ENCODE measurements at places on chromosomes 16 and 17.

DNA sequence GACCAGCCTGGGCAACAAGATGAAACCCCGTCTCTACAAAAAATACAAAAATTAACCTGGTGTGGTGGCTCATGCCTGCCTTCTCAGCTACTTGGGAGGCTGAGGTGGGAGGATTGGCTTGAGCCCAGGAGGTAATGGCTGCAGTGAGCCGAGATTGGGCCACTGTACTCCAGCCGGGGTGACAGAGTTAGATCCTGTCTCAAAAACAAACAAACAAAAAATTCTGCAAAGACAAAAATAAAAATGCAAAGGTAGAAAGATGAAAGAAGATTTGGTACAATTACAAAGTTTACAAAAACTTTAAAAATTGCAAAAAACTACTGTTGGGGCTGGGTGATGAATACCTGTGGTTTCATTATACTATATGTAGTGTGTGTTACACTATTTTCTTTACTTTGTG lies 5.5 kb upstream of the CDH1 start:
- no peak for DNase-seq

DNA sequence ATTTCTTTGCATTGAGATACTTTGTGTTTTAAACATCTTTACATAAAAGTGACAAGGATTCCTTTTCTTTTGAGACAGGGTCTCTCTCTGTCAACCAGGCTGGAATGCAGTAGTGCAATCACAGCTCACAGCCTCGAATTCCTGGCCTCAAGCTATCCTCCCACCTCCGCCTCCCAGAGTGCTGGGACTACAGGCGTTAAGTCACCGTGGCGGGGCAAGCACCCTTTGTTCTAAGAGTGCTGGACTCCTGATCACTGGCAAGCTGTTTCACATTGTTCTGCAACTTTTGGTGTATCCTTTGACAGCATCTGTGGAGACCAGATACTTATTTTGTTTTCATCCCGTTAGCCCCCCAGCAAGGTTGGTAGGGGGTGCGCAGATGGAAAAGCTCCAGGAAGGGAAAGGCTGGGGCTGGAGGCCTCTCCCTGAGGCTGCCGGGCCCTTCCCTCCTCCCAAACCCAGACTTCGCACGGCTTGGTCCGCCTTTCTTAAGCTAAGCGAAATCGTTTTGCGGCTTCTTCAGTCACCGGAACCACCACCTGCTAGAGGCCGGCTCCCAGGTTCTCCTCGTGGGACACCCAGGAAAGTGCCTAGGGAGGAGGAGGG lies 1.1 kb downstream of the ST6GALNAC2 start:
- no peak for DNase-seq

DNA sequence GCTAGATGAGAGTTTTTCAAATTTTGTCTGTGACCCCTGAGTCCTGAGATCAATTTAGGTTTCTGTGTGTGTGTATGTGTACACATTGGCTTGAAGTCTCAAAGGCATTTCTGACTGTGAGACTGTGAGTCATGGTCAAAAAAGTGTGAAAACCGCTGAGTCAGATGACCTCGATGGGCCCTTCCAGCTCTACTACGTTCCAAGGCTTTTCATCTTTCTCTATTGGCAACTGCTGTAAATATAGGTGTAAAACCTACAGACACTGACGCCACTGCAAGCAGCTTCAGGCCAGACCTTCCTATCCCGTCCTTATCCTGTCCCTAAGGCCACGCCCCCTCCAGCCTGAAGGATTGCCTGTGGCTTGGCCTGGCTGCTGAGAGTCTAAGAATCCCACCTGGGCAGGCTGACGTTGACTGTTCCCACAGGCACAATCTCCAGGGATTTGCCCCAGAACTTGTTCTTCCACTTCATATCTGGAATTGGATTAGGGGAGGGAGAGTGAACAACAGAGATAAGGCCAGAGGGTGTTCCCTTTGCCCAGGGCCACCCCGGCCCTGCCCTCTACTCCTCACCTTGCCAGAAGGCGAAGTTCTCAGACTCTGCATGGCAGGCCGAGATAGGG lies 11.3 kb downstream of the OSBPL7 start:
- DNase-seq: no peak

GRCh38 chr16:9082422-9082821 lies 9.0 kb upstream of the HAPSTR1 start:
- no peak for DNase-seq

DNA sequence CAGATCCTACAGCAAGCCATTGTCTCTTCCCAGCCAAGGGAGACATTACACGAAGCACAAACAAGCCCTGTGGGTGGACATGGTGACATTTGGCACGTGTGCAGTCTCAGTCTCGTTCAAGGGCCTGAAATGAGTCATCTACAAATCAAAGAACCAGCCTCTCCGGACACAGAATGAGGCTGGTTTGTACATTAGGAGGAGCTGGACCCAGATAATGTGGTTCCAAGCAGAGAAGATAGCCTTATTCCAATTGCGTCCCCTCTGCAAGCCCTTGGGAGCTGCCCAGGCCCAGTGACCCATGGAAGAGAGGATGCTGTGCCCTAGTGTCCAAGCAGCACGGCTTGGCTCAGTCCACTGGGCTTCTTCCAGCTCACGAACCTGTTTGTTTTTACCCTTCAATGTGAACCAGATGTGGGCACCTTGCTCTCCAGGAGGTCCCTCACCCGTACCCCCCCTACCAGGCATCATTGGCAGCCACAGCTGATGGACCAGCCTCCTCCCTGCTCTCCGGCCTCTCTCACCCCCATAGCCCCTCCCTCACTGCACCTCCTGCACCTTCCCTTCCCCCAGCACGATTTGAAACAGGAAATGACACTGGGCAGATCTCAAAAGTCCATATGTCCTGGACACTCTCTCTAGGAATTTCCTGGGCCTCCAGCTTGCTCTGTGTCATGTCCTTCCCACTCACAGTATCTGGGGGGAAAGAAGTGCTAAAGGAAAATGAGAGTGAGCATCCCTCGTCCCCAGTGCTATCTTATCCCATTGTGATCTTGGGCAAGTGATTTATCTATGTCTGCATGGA lies 26.2 kb downstream of the KPNA2 start:
- DNase-seq: no peak

DNA sequence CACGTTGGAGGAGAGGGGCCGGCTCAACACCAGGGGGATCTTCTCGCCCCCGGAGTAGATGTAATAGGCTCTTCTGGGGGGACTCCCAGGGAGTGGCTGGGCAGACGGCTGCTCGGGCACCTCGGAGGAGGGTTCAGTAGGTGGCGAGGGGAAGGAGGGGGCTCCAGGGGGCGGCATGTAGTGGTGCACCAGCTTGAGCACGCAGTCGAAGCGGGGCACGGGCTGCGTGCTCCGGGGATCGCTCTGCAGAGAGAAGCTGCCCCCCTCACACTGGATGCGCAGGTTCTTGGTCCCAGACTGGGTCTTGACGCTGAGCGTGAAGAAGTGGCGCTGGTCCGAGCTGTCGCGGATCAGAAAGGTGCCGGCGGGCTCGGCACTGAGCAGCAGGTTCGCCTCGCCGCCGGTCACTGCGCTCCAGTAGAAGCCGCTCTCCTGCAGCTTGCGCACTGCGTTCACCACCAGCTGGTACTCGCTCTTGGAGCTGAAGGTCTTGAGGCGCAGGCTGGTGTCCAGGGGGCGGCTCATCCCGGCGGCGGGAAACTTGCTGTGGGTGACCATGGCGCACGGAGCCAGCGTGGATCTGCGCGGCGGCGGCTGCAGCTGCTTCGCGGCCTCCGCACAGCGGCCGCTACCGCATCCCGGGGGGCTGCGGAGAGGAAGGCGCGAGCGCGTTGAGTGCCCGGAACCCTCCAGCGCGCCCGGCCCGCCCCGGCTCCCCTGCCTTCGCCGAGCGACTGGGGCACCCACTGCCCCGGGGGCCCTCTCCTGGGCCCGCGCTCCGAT lies 1.1 kb downstream of the SOCS3 start:
- no peak for DNase-seq

DNA sequence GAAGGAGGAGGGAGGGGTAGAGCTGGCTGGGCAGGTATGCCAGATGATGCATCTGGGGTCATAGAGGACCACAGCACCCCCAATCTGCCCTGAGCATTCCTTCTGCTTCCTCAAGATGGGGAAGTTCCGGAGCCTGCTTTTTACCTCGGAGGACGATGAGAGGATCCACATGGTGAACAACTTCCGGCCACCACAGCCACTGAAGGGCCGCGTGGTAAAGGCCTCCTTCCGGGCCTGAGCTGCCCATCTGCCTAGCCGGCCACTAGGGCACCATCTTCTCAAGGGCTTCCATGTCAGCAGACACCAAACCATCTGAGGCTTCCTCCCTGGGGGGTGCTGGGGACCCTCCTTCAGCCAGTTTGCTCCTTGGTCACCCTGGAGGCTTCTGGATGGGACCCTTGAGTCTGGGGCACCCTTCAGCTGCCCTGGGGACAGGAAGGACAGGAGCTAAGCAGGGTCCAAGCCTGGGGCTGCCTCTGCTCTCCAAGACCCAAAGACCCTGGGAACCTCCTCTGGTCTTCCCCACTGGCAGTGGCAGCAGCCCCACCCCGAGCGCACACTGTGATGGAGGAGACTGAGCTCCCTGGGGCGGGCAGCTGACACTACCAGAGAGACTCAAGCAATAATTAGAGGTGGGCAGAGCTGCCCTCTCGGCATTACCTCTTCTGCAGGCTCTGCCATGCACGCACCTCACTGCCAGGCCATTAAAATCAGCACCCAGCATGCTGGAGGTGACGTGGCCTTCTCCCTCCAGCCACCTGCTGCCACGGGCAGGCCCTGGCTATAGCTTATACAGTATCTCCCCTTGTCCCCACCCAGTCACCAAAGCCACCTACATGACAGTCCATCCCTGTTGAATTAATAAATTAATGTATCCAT lies 9.3 kb downstream of the CA7 start:
- DNase-seq: no peak

- DNase-seq: no peak
These were observed 191.9 kb downstream of the MSI2 start for GRCh38 chr17:57447990-57448758.

DNA sequence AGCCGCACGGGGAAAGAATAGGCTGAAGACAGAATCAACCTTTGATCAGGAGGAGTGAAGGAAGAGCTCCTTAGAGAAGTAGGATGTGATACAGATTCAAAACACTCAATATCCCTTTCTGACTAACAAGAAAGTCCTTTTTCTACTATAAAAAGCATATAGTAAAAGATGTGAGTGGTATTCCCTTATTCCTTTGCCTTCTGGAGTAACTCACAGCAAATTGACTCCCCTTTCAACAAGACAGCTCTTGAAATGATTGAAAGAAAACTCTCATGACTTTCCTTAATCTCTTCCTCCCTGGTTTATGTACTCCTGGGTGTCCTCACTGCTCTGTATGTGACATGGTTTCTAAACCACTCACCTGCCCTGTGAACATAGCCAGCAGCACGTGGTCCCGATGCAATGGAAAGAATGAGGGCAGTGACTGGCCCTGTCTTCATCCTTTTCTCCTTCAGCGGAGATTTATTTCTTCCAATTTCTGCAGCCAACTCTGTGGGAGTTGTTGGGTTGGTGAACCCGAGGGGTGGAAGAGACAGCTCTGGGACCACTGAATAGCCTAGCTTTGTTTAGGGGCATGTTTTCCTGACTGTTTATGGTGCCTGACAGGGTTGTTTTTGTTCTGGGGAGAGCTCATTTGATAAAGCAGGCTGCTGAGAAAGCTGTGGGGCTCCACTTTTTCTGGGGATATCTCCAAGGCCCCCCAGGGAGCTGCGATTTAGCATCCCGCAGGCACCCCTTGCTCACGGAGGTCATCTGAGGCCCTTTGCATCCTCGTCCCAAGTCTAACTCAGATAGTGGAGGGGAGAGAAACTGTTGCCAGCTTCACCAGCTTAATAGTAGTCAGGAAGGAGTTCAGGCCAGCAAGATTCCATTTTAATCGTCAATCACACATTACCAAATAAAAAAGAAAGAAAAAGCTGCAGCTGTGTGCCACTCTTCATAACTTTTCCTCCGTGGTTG lies 46.7 kb downstream of the MAP2K6 start:
- no peak for DNase-seq

DNA sequence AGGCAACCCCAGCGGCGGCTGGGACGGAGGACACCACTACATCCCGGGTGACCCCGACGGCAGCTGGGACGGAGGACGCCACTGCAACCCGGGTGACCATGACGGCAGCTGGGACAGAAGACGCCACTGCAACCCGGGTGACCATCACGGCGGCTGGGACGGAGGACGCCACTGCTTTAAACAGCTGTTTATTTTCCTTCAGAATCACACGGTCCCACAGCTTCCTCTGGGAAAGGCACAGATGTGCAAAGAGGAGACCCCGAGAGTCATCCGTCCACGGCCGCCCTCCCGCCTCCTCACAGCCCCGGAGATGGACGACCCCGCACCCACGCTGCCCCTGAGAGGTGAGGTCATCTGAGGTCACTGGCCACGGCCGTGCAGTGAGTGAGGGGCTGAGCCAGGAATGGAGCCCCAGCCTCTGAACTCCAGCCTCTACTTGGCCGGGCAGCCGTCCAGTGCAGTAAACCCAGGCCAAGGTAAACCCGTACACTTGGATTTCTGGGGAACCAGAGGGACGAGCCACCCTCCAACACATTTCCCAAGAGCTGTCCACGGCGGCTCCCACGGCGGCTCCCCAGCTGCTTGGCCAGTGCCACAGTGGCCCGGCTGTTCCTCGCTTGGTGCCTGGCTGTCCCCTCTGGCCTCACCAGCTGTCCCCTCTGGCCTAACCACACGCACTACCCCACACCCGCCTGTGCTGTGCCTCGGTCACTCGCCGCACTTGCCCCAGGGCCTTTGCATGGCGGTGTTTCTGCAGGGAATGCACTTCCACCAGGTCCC lies 43.2 kb upstream of the PABPN1L start:
- DNase-seq: no peak

DNA sequence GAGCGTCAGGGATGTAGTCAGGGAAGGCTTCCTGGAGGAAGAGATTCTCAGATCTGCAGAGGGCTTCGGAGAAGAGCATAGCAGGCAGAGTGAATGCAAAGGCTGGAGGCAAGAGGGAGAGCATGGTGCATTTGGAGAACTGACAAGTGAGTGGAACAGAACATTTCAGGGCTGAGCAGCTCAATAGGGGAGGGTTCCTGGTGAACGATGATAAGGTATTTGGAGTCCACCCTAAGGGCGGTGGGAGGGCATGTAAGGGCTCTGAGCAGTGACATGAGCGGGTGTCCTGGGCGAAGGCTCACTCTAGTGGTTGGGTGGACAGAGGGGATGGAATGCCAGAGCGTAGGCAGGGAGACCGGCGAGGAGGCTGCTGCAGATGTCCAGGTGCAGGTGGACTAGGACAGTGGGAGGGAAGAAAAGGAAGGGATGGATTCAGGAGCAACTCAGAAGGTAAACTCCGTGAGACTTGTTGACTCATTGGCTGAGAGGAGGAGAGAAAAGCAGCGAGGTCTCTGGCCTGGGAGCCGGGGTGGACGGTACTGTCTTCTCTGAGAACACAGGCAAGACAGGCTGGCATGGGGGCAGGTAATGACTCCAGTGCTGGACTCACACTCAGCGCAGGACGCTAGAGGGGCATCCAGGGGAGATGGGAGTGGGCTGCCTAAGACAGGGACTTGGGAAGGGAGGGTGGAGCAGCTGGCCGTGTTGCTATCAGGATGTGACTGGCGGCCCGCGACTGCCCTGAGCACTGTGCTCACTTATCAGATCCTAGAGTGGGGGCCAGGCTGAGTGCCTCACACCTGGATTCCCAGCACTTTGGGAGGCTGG lies 1.4 kb upstream of the PITPNA start:
- no peak for DNase-seq

All from NCI-H2081 (cell line).